ENCODE measurements at places on chromosomes 13 and 19.

DNA sequence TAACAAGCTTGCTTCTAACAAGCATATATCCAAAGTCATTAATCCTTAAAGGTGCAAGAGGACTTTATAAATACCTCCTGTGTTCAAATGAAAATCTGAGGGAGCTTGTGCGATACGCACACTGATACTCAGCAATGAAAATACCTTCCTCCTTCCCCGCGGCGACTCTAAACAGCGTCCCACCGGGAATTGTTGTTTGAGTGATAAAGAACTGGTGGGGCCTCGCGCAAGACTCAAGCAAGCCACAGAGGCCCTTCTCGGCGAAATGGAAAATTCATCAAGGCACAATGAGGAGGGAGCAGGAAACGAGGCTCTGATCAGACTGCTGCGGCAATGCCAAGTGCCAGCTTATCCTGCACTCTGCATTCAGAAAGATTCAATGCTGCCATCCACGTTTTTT lies 126.7 kb downstream of the ABCC4 start:
- DNase-seq = no peak

- no peak for DNase-seq
Observed at GRCh38 chr19:54573330-54573872, at the start of gene LILRA2. Gene LILRA2 (plus strand): TSS chr19:54573790. CDS start chr19:54573879, 89 bp downstream.

- no peak for DNase-seq
Observed at GRCh38 chr19:18745012-18745735, 45.9 kb downstream of the COMP start.

DNA sequence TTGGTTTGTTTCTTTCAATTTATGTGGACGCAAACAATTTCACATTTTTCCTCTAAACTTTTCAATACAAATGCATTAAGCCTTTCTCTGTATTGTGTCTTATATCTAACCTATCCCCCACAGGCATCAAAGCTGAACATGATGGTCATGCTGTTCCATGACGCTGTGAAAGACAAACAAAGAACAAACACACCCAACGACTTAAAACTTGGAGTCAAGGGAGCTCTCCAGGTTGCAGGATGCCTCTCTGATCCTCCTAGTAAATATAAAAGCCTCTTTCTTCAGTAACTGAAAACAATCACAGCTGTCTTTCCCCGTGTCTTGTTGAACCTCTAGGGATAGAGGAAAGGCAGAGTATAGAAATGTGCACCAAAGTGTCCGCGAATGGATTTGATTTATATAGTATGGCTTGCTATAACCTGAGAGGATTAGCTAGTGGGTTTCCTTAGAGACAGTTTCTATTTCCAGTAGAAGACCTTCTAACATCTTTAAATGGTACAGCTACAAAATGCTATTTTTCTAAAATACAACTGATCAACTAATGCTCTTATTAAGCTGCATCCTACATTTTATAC lies 43.1 kb downstream of the PCDH9 start:
- DNase-seq = no peak
